NCI-H774 (cell line): ENCODE measurements at places on chromosomes 5 and 9.

DNA sequence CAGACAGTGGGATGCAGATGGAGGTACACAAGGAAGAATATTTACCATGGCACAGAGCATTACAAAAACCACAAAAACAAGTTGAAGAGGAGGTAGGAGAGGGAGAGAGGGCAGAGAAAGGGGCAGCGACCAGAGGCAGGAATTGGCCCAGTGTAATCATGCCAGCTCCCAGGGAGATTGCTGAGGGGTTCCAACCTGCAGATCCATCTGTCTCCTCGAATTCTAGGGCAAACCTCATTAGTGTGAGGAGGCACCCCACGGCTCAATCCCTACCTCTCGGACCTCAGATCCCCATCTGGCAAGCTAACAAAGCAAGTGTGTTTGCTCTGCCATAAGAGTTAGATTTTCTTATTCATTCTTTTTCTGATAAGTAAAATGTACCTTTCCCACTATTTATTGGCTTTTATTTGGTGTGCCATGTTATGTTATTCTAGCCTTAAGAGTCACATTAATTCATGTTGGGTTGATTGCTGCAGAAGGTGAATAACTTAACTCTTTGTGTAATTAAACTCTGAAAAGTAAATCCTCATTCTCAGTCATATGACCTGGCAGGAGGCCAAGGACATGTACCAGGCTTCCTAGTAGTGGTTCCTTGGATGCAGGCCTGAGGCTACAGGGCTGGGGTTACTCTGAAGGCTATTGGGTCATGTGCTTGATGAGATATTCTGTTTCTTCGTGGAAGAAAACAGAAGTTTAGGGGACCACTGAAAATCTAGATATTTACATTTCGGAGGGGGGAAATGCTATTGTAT, 315.2 kb upstream of the ATP10B start:
- DNase-seq: no peak

GRCh38 chr5:151750121-151750520, 8.3 kb downstream of the ATOX1 start:
- no peak for DNase-seq

- DNase-seq: no peak
These were observed 382.2 kb upstream of the TLE4 start for GRCh38 chr9:79189511-79189924.

DNA sequence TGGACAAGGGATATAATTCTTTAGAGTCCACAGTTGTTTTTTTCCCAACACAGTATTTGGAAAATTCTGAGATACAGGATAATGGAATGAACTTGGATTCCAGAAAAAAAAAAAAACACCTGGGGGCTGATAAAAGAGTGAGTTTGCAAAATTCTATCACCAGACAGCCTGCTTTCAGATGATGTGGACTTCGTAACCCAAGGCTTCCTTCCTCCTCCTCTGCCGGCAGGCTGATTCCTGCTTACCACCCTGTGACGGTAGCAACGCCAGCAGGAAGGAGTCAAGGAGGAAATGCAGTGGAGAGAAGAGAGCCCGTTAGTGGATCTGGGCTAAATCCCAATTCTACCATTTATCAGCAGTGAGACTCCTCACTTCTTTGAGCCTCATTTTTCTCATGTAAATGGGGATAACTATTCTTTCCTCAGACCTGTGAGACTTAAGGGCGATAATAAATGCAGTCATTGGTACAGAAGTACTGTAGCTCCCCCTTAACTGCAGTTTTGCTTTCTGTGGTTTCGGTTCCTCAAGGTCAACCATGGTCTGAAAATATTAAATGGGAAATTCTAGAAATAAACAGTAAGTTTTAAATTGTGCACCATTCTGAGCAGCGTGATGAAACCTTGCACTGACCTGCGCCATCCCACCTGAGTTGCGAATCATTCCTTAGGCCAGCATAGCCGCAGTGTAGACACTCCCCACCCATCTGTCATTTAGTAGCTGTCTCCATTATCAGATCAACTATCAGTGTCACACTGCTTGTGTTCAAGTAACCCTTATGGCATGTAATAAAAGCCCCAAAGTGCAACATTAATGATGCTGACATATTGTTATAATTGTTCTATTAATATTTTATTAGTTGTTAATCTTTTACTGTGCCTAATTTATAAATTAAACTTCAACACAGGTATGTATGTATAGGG, 71.4 kb downstream of the DCP2 start:
- no peak for DNase-seq

DNA sequence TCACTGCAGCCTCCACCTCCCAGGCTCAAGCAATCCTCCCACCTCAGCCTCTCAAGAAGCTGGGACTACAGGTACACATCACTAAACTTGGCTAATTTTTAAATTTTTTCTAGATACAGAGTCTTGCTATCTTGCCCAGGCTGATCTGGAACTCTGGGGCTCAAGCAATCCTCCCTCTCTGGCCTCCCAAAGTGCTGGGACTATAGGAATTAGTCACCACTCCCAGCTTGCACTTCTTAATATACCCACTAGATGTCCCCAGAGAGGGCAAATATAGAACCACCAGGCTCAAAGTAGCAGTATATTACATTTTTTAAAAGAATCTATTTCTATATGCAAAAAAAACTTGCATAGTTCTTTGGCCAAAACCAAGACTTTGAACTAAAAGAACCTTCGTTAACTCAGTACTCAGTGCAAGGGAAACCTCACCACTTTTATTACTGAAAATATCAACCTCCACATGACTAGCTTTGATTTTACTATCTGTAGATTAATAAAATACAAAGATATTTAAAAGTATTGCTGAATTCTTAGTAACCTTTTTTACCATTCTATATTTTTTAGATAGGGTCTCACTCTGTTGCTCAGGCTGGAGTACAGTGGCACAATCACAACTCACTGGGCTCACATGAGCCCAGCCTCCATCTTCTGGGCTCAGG, 25.8 kb upstream of the HSD17B3 start:
- no peak for DNase-seq

GRCh38 chr5:155768332-155768731, 558.6 kb upstream of the SGCD start:
- DNase-seq: no peak

DNA sequence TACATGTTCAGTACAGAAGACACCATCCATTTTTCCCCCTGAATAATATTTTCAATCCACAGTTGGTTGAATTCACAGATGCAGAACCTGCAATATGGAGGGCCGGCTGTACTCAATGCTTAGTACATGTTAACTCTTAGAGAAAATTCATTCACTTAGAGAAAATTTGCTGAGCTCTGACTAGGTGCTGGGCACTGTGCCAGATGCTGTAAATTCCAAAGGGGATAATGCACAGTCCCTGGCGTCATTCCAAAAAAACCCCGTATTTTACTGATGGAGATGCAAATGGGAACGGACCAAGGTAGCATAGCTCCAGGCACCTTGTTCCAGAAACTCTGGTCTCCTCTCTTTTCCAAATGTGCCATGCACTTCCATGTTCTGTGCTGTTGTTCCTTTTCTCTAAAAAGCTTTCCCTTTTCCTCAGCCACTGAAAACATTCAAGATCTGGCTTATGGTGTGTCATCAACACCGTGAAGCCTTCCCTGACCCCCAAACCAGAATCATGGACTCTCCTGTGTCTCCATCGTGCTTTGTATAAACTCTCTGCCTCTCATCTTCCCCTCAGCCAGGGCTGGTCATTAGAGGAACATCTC, 55.7 kb upstream of the COL15A1 start:
- peak; percentile 9 for DNase-seq

GRCh38 chr5:156477196-156477595, 150.2 kb downstream of the SGCD start:
- DNase-seq: no peak

- no peak for DNase-seq
These were observed 8.7 kb downstream of the RANBP6 start for GRCh38 chr9:6006749-6007057.

DNA sequence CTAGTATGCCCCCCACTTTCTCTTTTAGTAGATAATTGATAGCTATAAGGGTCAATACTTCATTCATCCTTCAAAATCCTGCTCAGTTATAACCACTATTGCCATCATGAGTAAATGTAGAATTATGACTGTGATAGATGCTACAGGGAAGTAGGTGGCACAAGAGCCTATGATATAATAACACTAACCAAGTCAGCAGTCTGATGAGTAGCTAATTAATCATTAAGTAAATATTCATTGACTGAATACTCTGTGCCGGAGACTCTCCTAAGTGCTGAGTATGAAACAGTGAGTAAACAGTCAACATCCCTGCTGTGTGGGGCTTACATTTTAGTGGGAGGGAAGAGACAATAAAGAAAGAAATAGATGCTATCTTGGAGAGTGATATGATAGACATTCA, 430.3 kb upstream of the ZNF462 start:
- DNase-seq: no peak

DNA sequence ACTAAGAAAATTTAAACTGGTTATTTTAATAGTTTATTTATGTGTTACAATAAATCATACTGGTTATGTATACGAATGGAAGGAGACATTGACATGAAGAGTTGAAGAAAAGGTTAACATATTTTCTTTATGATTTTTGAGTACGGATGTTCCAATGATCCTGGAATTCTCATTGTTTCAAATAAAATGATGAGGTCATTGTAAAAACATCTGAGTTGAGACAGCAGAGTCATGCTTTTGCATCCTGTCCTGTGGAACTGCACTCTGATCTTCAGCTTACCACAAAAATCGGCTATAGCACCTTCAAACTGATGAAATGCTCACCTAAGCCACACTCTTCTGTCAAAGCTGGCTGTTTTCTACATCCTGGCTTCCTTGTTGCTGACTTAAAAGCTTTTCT, 67.8 kb downstream of the PTCD2 start:
- no peak for DNase-seq

GRCh38 chr5:98111686-98112085, 661.8 kb upstream of the RGMB start:
- no peak for DNase-seq

GRCh38 chr5:172437445-172438318, 16.6 kb downstream of the SH3PXD2B start:
- DNase-seq: peak; percentile 88

DNA sequence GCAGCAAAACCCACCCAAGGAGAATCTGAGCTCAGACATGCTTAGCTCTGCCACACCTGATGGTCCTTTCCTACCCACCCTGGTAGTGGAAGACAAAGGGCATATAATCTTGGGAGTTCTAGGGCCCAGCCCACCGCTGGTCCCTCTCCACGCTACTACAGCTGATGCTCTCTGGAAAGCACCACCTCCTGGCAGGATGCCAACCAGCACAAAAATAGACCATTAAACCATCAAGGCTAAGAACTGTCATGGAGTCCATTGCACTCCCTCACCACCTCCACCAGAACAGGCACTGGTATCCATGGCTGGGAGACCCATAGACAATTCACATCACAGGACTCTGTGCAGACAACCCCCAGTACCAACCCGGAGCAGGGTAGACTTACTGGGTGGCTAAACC, 111.0 kb upstream of the IL7R start:
- no peak for DNase-seq

- no peak for DNase-seq
These were observed 24.0 kb downstream of the COL15A1 start for GRCh38 chr9:98967680-98968079.

GRCh38 chr5:73732045-73732444, 106.0 kb downstream of the ARHGEF28 start:
- DNase-seq: no peak

DNA sequence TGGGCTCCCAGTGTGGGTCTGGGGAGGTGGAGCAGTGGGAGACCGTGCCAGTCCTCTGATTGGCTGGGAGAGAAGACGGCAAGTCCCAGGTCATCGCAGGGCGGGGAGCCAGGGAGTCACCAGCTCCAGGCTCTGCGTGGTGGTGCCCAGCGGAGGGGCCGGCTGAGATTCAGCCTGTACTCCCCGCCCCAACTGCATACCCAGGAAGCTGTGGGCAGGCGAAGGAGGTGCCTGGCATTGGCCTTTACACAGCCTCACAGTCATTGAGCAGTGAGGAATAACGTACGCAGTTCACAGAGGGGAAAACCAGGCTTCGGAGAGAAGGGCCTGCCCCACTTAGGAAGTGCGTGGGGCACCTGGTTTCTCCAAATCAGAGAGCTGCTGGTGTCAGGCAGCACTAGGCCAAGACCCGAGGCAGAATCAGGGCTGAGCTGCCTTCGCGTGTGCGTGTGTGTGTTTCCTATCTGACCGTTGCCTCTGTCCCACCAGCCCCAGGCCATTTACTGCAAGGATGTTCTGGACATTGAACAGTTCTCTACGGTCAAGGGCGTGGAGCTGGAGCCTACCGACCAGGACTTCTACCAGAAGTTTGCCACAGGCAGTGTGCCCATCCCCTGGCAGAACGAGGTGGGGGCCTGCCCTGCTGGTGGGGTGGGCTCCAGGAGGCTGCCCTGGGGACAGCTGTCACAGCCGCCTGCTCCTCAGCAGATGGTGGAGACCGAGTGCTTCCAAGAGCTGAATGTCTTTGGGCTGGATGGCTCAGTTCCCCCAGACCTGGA, 6.2 kb upstream of the PRR7 start:
- DNase-seq: no peak

DNA sequence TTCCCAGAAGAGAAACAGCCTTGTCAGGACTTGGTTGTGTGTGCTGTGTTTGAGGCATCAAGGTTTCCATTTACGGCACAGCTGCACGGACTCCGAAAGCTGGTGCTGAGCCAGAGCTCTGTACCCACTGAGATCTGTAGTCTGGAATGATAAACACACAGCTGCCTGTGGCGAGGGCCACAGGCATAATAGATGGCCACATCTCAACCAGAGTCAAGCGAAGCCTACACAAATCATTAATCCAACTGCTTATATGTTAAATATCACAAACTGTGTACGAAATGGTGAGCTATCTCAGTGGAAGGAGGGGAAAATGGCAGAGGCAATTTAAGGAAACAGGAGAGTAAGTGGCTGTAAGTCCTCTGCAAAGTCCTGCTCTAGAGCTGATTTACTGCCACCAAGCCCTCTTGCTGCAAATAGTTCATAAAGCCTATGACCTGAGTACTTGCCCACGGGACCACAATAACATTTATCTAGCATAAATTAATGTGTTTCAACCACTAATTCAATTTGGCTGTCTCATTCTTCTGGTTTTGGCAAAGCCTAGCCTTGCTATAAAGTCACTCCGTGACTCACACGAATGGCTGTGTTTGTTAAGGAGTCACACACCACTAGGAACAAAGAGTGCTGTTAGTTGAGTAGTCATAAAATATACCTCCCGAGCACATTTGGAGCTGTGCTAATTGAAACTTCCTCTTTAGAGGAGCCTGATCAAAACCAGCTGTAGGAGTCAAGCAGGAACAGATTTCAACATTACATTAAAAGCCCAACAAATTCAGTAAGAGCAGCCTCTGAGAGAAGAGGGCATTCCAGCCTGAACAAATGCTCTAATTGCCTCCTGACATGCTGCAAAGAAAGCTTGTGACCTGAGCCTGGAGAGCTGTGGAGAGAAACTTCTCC, 738.6 kb upstream of the ZNF608 start:
- DNase-seq: peak; percentile 94

DNA sequence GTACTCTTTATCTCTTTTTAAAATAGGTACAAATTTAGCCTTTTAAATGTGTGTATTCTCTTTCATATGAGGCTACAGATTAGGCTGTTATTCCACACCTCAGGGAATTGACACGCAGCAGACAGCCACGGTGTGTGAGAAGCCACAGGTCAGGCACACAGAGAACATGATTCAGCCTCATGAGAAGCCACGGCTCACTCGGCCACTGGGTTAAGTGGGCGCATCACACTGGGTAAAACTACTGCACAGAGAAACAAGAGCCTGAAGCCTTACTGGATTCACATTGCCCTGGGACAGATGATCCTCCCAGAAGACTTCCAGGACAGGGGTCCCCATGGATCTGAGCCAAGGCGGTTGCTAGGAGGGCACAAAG, 28.2 kb downstream of the LPCAT1 start:
- no peak for DNase-seq
